NK-92 treated with Interleukin-12 subunit alpha and Interleukin-12 subunit beta, amount 100 ng/mL, for 24 hours (cell line): ENCODE measurements at places on chromosomes 3 and 15.

- no peak for DNase-seq
Measured at GRCh38 chr3:30704931-30705890, 98.8 kb downstream of the TGFBR2 start.

DNA sequence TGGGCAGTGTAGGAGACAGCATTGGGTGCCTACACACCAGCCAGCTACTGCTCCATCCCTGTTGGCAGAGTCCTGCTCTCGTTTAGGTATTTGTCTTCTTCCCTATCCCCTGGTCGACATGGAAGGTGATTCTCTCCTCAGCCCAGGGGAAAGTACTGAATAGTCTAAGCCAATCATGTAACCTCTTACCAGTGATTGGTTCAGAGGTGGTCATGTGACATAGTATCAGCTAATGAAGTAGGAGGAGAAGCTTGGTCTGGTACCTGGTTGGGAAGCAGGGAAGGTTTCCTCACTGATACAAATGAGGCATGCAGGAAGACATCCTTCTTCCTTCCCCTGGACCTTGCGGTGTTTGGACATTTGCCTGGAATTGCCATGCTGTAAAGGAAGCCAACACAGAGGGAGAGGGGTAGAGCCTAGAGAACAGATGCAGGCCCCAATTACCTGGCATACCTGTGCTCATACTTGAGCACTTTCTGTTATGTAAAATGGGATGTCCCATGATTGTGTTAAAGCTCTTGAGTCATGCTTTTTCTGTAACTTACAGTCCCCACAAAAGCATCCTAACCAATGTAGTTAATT is 32.7 kb upstream of the RASGRP1 start:
- no peak for DNase-seq

DNA sequence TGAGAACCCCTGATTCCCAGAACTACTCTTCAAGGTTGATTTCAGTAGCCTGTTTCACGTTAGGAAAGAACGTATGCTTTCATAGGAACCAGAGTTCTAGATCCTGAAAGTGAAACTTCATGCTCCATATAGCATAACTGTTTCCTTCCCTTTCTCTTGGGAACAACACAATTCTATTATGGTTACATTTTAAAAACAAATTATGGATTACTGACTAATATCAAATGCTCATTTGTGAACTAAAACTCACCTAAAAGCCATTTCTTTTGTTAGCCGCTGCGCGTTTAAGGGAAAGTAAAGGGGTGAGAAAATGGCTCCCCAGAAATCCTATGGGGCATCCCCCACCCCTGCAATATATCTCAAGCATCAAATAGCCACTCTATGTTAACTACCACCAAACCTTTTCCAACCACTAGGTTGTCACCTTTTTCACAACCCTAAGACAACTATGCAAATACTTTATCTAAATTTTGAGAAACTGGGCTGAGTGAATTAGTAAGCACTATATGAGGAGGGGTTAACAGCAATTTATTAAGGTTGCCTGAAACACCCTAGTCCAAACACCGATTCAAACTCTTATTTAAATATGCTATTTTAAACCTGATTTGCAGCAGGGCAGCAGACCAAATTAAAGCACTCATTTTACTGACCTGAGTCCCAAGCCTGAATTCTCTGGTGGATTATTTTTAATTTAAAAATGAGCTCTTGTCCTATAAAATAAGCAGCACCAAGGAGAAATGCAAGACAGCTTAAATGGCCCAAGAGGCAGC is 2.4 kb downstream of the SIAH2 start:
- DNase-seq: no peak

GRCh38 chr3:32084870-32085269 is 21.6 kb upstream of the GPD1L start:
- no peak for DNase-seq

GRCh38 chr3:170862618-170863374 is 7.2 kb downstream of the RPL22L1 start:
- DNase-seq: no peak

DNA sequence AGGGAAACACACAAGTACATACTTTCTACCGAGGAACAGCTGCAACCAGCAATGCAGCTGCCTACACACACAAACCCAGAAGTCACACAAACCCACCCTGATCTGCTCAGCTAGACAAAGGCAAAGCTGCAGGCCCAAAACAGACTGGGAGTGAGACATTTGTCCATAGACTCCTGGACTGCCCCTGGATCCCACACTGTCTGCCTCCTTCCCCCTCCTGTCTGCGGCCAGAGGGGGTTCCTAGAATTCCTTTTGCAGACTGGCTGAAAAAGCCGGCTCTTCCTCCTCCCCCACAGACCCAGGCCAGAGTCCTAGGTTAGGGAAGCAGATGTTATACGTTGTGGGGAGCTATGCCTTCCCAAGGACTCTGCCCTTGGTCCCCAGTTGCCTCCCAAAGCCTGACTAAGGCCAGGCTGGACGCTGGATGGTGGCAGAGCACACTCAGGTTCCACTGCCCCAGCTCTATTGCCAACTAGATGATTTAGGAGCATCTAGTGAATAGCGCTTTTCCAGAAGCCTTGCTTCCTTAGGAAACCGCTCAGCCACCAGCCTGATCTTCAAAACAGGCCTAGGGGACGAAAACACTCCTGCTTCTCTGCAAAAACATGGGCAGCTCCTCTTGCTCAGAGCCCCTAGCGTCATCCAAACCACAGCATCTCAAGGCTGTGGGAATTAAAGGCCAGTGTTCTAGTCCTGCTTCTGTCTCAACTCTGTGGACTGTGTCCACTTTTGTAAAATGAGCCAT is 37.4 kb upstream of the CILP start:
- DNase-seq: no peak

- DNase-seq: no peak
Measured at GRCh38 chr15:81222007-81222406, 25.3 kb downstream of the IL16 start.
